ENCODE measurements at places on chromosomes 1 and 21.

GRCh38 chr1:46575300-46575699 is 23.9 kb upstream of the KNCN start:
- no peak for DNase-seq

DNA sequence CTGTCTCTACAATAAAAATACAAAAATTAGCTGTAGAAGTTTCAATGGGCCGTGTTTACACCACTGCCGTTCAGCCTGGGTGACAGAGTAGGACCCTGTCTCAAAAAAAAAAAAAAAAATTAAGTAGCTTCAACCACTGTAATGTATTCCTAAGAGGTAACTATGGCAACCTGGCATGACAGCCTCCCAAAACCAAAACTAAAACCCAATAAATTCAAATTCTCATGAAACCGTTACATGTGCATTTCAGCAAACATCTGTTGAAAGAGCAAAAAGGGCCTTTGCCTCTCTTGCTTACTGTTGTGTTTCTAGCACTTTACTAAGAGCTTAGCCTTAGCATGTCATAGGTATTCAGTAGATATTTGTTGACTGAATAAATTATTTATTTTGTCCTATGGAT is 33.5 kb downstream of the ODR4 start:
- DNase-seq, result no peak

DNA sequence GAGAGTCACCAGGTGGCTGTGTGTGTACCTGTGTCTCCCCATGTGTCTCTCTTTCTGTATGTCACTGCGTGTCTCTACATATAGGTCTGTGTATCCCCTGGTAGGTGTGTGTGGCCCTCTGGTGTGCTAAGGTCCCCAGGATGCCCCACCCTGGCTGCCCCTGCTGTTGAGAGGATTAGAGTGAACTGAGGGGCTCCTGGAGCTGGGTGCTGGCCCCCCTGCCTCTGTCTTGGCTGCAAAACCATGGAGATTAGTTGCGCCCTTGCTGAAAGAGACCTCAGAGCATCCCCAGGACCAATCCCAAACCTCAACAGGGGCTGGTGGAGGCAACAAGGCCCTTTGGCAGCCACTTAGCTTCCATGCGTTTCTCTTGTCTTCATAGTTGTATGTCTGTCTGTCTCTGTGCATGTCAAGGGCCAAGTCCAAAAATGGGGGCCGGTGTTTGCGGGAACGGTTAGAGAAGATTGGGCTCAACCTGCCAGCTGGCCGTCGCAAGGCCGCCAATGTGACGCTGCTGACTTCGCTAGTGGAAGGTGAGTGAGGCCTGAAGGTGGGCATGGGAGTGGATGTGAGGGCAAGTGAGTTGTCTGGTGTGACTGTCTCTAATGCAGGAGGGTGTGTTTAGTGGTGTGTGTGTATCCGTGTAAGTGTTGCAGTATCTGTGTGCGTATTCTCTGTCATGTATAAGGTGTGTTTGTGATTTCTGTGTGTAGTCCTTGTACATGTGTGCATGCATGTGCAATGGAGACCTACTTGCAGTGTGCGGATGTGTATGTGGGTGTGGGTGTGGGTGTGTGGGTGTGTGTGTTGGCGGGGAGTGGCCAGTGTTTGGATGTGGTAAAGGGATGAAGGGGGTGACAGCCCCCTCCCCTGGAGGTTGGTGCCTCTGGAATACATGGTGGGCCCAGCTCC is 16.7 kb downstream of the TFAP2E start:
- no peak for DNase-seq

DNA sequence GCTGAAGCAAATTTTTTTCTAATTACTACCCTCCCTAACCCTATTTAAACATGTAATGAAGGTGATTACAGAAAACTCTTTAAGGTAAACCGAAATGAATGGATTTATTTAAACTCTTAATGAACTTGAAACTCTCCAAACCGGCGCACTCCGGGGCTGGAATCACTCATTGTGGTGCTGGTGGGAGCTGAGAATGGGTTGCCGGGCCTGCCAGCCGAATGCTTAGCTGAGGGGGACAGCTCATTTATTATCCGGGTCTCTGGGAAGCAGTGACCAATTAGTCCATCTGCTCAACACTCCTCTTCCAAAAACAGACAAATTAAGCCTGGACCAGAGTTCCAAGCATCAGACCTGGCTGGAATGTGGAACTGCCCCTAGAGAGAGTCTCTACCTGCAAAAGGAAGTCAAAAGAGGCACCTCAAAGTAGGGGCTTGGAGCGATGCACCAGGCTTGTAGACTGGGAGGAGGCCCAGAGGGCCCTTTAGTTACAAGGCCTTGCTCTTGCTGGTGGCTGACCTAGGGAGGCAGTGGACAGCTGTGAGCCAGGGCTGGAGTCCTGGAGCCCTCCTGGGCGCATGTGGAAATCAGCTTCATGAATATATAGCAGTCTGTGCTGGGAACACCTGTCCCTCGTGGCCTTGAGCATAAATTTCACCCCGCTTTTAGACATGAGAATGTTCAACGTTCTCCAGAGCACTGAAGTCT is 320.7 kb downstream of the AJAP1 start:
- DNase-seq, result no peak

GRCh38 chr1:190399233-190399632 is 78.4 kb downstream of the BRINP3 start:
- DNase-seq, result no peak

GRCh38 chr1:145545055-145545454 is 62.7 kb upstream of the GPR89A start:
- DNase-seq, result no peak

DNA sequence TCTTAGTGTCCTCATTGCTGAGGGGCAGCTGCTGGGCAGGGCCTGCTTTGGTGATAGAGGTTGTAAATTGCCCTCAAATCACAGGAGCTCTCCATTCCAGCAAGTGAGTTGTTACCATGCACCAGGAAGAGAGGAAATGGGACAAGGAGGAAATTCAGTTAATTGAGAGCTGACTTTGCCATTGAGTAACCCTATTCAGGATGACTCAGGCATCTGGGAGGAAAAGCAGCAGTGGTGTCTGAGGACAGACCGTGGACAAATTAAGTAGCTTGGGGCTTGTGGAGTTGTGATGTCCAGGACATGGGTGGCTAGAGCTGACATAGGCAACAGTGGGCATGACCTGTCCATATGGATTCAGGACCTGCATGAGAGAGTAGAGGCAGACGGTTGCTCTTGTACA is 5.9 kb downstream of the ARHGEF10L start:
- DNase-seq, result no peak

DNA sequence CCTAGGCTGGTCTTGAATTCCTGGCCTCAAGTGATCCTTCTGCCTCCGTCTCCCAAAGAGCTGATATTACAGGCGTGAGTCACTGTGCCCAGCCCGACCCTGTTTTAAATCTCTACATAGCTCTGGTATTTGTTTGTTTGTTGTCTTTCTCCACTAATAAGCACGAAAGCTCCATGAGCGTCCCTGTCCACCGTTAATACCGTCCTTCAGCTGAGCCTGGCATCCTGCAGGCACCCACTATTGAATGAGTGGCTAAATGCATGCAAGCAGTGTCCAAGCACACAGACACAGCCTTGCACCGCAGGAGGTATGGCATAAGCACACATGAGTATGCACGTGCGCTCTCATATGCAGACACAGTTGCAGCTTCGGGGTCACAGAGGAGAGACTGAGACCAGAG is 4.5 kb upstream of the COL16A1 start:
- DNase-seq, result no peak

Data from stimulated activated CD8-positive, alpha-beta memory T cell treated with anti-CD3 and anti-CD28 coated beads, Interleukin-2, amount 100 ng/mL, for 1 hour (primary cell).